ENCODE measurements at places on chromosomes 6 and 20. TPM values are rescaled to one million over a fixed set of nuclear protein-coding genes. Genes with fewer than 3 reads are reported as not detected.

Gene ACSS1
- total RNA-seq = 17.1 TPM

Gene CDSN
- total RNA-seq = not detected

Gene PBX2
- total RNA-seq = 15.7 TPM

Gene EFCAB8
- total RNA-seq = not detected

Gene MCCD1
- not detected for total RNA-seq

Gene GFRA4
- total RNA-seq = not detected

Gene NTSR1
- 0.10 TPM for total RNA-seq

Gene GCNT2
- 6.0 TPM for total RNA-seq

Gene GSTA2
- not detected for total RNA-seq

Gene HLA-DPB1
- not detected for total RNA-seq

Gene GPSM3
- 0.47 TPM for total RNA-seq

Gene NFATC2
- 8.4 TPM for total RNA-seq

Gene OVOL2
- 0.28 TPM for total RNA-seq

Gene PRRT1
- 0.63 TPM for total RNA-seq

Gene ERVFRD-1
- not detected for total RNA-seq

Gene NINL
- total RNA-seq = 11.4 TPM

Gene PROKR2
- not detected for total RNA-seq

Gene ID1
- 370 TPM for total RNA-seq

Gene PSORS1C2
- total RNA-seq = not detected

Gene CRIP3
- 0.45 TPM for total RNA-seq

Gene IPCEF1
- total RNA-seq = 0.15 TPM

Gene LHFPL5
- 0.09 TPM for total RNA-seq

Gene FAM83C
- total RNA-seq = 0.14 TPM

Gene PDYN
- total RNA-seq = not detected

Gene SKIC2
- 21.3 TPM for total RNA-seq

Gene MYB
- total RNA-seq = 0.83 TPM

Gene RNF114
- total RNA-seq = 58.6 TPM

Gene C6orf52
- total RNA-seq = 2.1 TPM

Gene SOX12
- total RNA-seq = 22.3 TPM

Gene OLIG3
- not detected for total RNA-seq

Gene ARMH2
- not detected for total RNA-seq

Gene SLPI
- total RNA-seq = 15.1 TPM

Gene BPIFB1
- 0.06 TPM for total RNA-seq

Gene RAET1E
- total RNA-seq = 2.8 TPM

Gene SCAF8
- total RNA-seq = 17.0 TPM

Gene ATP9A
- 12.2 TPM for total RNA-seq

Gene KCNK5
- 1.0 TPM for total RNA-seq

Gene SHLD1
- total RNA-seq = 7.3 TPM

Gene MACROD2
- total RNA-seq = 0.65 TPM

Gene BHLHE23
- total RNA-seq = not detected

Gene GGTLC1
- total RNA-seq = not detected

Gene FAM209A
- 0.44 TPM for total RNA-seq

Gene LRRN4
- not detected for total RNA-seq

Gene OPRL1
- 1.0 TPM for total RNA-seq
